ENCODE measurements at places on chromosomes 3 and 15. TPM values are rescaled to one million over a fixed set of nuclear protein-coding genes. Genes with fewer than 3 reads are reported as not detected.

Gene STAG1
- 7.8 TPM for total RNA-seq

Gene PRSS50
- total RNA-seq = not detected

Gene GDPGP1
- total RNA-seq = 3.4 TPM

Gene CCDC80
- 37.7 TPM for total RNA-seq

Gene TMEM212
- not detected for total RNA-seq

Gene NR1I2
- total RNA-seq = not detected

Gene MOBP
- total RNA-seq = 0.02 TPM

Gene CCDC33
- 7.5 TPM for total RNA-seq

Gene GOLGA8G
- not detected for total RNA-seq

Gene ECE2
- total RNA-seq = not detected

Gene SLC22A14
- total RNA-seq = 0.05 TPM

Gene TIPIN
- 25.4 TPM for total RNA-seq

Gene PPARG
- total RNA-seq = 39.5 TPM

Gene C15orf39
- 33.9 TPM for total RNA-seq

Gene RASL12
- 0.18 TPM for total RNA-seq

Gene MORC1
- total RNA-seq = not detected

Gene APH1B
- total RNA-seq = 23.9 TPM

Gene TBL1XR1
- total RNA-seq = 13.0 TPM

Gene MUC20
- total RNA-seq = 0.42 TPM

Gene SH2D7
- not detected for total RNA-seq

Measured in A549 treated with AZD2906 at 1 μM for 4 hours (cell line).